ENCODE measurements at places on chromosomes 5 and 9.

DNA sequence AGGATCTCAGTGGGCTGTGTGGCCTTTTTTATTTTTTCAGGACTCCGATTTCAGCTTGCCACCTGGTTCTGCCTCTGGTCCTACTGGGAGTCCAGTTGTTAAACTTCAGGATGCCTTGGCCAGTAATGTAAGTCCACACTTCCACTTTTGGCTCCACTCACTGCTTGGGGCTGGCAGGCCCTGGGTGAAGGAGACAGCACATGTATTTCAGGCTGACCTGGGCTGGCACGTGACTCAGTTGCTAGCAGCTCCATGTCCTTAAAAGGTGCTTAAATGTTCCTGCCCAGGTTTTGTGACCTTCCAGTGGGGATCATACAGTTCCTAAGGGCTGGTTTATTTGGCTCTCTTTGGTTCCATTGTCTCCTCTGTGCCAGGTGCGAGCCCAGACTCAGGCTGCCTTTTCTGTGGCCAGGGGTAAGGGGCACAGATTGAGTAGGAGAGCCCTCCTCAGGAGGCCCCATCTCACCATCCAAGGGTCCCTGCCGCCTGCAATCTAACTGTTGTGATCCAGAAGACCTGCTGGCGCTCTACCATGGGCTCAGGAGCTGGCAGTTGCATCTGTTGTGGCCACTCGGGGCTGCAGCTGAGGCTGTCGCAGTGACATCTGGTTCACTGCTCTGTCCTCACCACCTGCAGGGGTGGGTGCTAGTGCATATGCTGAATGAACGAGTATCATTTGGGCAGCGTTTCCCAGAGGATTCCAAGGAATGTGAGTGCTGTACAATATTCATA lies 19.2 kb upstream of the POMT1 start:
- no peak for DNase-seq

GRCh38 chr5:93399675-93400074 lies 181.3 kb downstream of the NR2F1-AS1 start:
- DNase-seq = no peak

GRCh38 chr9:131997779-131998178 lies 81.9 kb downstream of the MED27 start:
- no peak for DNase-seq

GRCh38 chr9:33187519-33188218 lies 20.5 kb upstream of the B4GALT1 start:
- no peak for DNase-seq

DNA sequence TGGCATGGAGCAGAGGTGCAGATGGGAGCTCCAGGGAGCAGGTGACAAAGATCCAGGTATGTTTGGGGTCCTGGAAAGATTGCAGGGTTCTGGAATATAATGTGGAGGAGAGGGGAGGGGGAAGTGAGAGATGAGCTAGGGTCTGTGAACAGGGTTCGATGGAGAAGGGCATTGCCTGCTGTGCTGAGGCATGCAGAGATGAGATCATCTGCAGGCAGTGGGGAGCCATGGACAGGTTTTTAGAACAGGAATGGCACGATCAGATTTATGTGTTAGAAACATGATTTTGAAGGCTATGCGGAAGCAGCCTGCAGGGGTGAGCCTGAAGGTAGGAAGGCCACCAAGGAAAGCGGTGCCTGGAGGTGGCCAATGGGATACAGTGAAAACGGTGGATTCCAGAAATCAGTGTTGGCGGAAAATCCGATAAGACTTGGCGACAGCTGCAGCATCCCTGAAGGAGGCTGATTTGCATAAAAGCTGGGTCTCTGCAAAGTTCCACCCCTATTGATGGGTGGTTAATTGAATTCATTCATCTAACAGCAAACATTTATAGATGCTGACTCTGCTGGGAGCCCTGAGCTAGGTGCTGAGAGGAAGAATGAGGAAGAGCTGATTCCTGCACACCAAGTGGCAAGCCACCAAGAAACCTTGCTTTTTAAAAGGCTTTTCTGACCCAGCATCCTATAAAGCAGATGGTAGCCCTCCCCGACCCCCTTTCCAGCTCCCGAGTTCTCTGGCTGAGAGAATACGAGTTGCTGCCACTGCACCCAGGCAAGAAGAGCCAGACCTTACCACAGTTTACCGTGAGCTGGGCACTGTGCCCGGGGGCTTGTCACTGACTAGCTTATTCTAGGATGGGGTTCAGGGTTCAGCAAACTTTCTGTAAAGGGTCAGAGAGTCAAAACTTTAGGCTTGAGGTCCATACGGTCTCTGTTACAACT lies 139.2 kb upstream of the SMIM23 start:
- no peak for DNase-seq

- DNase-seq = no peak
These were observed 243.3 kb upstream of the ANKRD55 start for GRCh38 chr5:56476487-56476856.

- no peak for DNase-seq
These were observed 51.6 kb upstream of the EGFL7 start for GRCh38 chr9:136611119-136611518.

DNA sequence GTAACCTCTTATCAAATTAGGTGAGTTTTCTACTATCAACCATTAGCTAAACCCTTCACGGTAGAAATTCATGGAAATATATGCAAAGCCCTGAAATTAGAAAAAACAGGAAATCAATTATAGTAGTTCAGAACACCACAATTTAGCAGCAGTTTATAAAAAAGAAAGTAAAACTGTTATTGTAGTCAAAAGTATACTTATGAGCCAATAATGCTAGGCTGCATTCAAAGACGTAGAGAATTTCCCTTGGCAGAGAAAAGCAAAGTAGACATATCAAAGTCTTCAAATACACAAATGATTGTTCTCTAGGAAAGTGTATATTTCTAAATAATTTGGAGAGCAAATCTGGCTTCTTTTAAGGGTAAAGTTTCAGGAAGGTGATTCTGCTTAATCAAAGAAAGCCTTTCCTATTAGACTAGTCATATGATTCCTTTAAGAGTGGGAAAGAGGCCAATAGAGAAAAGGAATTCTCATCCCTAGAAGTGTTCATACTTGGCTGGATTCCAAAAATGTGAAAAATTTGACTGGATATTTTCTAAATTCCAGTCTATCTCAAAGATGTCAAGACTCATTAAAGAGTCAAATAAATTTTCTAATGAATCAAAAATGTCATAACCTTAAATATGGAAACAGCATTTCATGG lies 185.5 kb downstream of the SMC2 start:
- no peak for DNase-seq

- no peak for DNase-seq
These were observed 101.9 kb upstream of the PARP8 start for GRCh38 chr5:50564558-50564957.

DNA sequence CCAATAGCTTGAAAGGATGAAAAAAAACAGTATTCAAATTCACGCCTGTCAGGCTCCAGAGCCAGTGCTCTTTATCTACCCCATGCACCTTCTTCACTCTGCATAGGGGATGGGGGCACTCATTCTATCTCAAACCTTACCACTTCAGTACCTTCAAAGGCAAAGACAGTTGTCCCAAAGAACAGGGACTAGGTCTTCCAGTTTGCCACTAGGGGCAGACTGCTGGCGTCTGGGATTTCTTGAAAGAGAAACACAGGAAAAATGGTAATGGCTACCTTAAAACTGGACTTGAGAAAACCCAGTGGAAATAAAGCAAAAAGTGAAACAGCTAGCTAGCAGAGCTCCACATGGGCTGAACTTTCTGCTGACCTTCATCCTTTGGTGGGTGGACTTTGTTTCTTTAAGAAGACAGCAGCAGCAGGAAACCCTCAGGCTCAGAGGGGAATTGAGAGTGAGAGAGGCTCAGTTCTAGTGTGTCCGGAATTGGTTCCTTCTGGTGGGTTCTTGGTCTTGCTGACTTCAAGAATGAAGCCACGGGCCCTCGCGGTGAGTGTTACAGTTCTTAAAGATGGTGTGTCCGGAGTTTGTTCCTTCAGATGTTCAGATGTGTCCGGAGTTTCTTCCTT lies 41.0 kb upstream of the SLC36A1 start:
- DNase-seq = no peak

GRCh38 chr9:91006046-91006445 lies 204.4 kb downstream of the SYK start:
- DNase-seq = no peak

GRCh38 chr9:134165357-134166315 lies 1.3 kb upstream of the RNU6ATAC start:
- no peak for DNase-seq

DNA sequence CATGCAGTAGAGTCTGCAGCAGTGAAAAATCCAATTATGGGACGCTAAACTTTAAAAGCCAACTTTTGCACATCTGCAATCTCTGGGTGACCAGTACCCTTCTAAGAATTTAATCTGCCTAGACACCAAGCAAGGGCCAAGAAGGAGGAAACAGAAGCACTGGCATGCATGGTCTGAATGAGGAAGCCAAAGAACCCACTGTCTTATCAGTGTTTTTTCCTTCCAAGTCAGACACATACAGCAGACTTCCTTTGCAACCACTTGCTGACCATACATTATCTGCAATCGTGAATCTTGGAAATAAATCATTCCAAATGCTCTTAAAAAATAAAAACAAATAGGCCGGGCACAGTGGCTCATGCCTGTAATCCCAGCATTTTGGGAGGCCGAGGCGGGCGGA lies 65.9 kb downstream of the DEPDC1B start:
- DNase-seq = no peak

DNA sequence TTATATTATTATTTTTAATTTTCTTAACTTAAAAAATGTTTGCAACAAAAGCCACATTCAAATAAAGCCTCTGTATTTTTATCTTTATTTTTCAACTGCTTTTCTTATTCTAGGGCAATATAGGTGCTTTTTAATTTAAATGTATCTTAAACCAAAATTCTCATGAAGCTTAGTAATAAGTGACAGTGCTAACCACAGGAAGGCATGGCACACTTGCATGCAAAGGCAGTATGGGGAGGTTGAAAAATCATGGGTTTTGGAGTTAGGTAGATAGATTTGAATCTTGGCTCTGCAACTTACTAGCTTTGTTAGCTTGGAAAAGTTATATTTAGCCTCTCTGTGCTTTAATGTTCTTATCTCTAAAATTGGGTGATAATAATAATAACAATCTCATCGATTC lies 458.0 kb downstream of the DMAC1 start:
- no peak for DNase-seq

DNA sequence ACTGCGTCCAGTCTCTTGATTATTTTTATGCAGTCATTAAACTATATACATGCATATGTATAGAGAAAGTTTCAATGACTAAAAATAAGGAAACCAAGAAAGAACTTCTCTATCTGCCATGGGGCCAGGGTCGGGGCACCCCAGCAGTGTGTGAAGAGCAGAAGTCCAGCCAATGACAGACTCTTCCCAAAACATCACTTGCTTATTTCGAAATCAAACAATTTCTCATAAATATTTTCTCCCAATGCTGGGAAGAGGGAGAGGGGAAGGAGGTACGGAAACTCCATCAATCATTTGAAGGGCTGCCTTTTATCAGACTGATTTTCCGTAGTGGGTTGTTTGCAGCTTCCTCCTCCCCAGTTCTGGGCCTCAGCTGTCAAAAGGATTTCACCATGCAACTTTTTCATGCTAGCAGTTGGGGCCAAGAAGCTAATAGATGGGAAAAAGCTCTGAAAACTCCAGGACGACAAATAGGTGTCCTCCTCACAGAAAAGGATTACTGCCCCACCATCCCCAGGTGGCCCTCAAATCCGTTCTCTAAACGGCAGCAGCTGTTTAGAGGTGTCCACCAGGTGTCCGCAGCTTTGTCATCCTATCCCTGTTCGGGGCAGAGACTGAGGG lies 617 bp upstream of the FPGS start:
- no peak for DNase-seq

GRCh38 chr9:116691607-116692006 lies 4.5 kb downstream of the TRIM32 start:
- no peak for DNase-seq

- no peak for DNase-seq
These were observed 967 bp downstream of the ANKRD31 start for GRCh38 chr5:75235711-75236110.

DNA sequence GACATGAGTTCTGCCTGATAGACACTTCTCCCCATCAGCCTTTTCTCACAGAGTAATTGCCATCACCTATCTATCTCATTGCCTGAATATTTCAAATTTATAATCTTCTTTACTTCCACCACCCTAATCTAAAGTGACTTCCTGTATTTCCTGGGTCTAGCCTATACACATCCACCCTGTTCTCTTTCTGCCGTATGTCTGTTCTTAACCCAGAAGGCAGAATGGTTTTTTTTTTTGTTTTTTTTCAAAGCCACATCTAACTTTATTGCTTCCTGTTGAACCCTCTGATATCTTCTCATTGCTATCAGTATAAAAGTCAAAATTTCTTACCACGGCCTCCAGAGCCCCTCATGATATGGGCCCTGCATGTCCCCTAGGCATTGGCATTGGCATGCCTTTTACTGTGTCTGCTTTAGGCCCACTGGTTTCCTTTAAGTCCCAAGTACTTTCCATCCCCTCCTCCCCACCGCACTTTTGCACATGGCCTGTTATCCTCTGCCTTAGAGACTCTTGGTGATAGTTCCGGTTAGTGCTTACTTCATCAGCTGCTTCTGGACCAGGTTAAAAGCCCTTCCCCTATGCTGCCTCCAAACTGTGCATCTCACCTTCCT lies 159.9 kb downstream of the MAN2A1 start:
- no peak for DNase-seq

DNA sequence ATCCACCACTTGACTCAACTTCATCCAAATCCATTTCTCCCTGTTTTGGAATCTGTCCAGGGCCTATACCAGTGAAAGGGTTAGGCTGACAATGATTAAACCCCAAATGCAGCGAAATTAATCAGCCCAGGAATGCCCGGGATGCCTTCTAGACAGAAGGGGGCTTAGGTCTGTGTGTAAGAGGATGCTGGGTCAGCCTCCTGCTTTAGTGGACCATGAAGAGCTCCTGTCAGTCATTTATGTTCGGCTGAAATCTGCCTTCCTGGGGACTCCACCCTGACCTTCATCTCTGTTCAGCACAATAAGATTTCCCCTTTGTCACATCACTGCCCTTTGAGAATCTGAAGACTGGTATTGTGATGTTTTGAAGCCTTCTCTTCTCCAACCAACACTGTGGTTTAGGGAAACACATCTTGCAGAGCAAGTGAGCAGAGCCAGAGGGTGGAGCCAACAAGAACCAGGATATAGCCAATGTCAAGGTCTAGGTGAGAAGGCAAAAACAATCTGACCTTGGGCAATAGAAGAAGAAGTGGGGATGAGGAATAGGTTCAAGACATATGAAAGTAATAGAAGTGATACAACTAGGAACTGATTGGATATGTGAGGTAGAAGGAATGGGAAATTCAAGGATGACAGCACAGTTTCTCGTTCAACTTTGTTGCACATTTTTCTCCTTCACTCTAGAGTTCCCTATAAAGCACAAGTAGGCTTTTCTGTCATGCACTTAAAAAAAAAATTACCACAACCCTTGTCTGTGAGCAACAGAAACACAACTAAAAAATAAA lies 234.4 kb downstream of the ARHGAP26 start:
- DNase-seq = no peak

GRCh38 chr9:98002808-98003207 lies 19.7 kb downstream of the ANP32B start:
- no peak for DNase-seq

All from stimulated activated CD8-positive, alpha-beta memory T cell treated with anti-CD3 and anti-CD28 coated beads, Interleukin-4, amount 100 ng/mL, for 24 hours (primary cell).